Ascending aorta (tissue), 2 donors: ENCODE measurements at places on chromosomes 4 and X. TPM values are rescaled to one million over a fixed set of nuclear protein-coding genes. Genes with fewer than 3 reads are reported as not detected.

- DNase-seq: no peak
Measured at GRCh38 chrX:72269671-72270251, 7.3 kb downstream of the RPS4X start.

DNA sequence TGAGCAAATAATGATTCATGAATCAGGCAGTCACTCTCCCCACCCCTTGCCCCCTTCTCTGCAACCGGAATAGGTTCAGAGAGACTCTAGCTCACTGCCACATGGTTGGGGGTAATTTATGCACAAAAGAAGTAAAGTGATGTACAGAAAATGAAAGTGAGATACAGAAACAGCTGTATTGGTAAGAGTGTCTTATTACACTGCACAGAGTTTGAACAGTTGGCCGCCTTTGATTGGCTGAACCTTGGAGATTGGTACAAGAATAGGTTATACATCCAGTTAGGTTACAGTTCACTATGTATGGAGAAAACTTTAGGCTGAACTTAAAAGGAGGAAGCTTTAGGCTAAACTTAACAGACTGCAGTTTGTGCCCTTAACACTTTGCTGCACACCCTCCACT is 34.6 kb upstream of the DIAPH2 start:
- no peak for DNase-seq

AVPR2 gene
- total RNA-seq: 4.8 TPM

DNA sequence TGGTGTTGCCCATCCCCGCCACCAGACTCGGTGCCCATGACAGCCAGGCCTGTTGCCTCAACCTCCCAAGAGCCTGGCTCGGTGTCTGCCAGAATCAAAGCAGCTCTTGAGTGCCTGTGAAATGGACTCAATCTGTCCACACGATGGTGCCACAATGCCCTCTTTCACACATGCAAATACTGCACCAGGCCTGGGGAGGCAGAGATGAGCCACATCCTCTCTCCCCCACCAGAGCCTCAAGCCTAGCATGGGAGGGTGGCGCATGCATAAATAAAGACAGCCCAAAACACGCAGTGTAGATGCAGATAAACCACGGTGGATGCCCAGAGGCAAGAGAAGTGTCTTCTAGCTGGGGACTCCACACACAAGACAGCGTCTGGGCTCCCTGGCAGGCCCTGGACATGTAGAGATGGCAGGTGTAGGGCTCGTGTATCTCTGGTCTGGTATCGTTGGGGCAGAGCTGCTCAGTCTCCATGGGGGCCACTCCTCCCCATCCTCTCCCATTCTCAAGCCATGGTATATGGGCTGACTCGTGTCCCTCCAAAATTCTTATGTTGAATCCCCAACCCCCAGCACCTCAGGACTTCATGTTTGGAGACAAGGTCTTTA is 65.6 kb downstream of the JAKMIP1 start:
- no peak for DNase-seq

- no peak for DNase-seq
Measured at GRCh38 chrX:20545538-20545937, 278.8 kb upstream of the RPS6KA3 start.

SYTL4 gene
- total RNA-seq: 2.1 TPM

MAGEB17 gene
- total RNA-seq: not detected

- DNase-seq: no peak
Measured at GRCh38 chr4:8355864-8356565, 84.5 kb downstream of the ACOX3 start.
